ENCODE measurements at places on chromosomes 6 and 20. TPM values are rescaled to one million over a fixed set of nuclear protein-coding genes. Genes with fewer than 3 reads are reported as not detected.
A peak's percentile ranks its signal among the peaks of the same experiment; 100 is the strongest.

DNA sequence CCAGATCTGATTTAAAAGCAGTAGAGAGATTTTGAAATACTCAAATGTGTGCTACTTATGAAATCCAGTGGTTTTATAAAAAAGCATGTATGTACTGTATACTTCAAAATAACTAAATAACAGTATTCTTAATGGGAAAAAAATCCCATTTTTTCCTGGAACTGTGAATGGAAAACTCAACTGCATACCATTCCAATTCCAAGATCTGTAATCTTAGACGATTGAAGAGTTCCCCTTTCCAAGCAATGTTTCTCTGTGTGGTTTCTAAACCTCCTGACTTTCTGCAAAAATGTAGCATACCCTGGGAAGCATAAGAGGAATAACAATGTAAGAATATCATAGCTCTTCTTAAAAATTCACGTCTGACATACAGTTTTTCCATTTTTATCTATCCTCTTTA is 40.3 kb upstream of the HIVEP2 start:
- no peak for DNase-seq

DNA sequence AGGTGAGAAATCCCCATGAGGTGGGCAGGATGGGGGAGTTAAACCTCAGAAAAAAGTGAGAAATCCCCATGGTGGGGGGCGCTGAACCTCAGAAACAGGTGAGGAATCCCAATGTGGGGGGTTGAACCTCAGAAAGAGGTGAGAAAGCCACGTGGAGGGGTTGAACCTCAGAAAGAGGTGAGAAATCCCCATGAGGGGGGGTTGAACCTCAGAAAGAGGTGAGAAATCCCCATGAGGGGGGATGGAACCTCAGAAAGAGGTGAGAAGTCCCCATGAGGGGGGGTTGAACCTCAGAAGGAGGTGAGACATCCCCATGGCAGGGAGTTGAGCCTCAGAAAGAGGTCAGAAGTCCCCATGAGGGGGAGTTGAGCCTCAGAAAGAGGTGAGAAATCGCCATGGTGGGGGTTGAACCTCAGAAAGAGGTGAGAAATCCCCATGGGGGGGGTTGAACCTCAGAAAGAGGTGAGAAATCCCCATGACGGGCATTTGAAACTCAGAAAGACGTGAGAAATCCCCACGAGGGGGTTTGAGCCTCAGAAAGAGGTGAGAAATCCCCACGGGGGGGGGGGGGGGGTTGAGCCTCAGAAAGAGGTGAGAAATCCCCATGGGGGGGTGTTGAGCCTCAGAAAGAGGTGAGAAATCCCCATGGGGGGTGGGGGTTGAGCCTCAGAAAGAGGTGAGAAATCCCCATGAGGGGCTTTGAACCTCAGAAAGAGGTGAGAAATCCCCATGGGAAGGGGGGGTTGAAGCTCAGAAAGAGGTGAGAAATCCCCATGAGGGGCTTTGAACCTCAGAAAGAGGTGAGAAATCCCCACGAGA is 14.3 kb upstream of the GOPC start:
- DNase-seq, result no peak

DNA sequence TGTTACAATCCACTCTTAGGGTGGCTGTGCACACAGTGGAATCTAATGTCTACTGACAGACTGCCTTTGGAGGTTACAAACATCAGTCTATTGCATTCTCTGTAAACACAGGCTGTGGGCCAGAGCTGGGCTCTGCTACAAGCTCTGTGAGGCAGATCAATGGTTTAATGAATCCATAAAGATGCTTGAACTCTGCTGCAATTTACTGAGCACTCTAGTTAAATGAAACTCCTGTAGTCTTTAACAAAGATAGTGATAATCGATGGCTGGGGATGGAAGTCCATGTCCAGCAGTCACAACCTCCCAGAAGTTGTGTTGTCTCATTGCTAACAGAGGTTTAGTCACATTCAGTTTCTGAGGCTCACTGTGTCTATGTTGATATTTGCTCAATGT is 50.5 kb downstream of the SOBP start:
- DNase-seq, result no peak

GRCh38 chr6:33854572-33855030 is 50.8 kb upstream of the MLN start:
- DNase-seq, result no peak

DNA sequence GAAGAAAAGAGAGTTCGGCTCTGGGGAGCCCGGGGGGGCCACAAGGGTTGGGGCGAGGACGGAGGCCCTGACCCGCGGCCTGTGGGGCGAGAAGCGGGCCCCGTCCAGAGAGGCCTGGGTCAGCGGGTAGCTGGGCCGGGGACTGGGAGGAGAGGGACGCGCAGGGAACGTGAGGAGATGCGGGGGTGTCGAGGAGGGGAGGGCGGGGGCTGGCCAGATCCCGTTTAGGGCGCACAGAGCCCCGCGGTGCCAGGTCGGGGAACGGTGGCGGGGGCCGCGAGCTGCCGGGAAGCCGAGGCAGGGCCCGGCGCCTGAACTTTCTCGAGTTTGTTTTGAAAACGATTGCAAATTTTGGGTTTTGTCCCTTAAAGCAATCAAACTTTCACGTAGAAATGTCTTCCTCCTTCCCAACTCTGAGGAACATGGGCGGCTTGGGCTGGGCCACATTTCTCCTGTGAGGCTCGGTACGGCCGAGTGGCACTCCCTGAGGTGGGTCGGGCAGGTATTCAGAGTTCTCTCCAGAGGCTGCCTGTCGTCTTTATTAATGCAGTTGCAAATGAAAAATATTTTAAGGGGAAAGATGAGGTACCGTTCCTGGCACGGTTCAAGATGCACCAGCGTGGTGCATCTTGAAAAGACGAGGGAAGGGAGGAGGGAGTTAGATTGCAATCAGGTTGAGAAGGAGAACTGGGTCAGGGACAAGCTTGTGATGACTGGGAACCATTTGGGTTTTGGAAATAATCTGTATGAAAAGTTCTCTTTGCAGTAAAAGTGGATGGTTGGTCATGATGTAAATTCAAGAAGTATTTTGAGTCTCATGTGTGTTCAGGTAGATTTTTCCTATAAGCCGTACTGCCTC is 972 bp downstream of the RNF8 start:
- peak; percentile 20 for DNase-seq

Gene RIPOR3
- not detected for total RNA-seq

All from activated CD4-positive, alpha-beta T cell treated with anti-CD3 and anti-CD28 coated beads, Interleukin-2, amount 10 ng/mL, durations not matched to agents 7 days and 5 days (primary cell).